ENCODE measurements at places on chromosomes 11 and 22.

DNA sequence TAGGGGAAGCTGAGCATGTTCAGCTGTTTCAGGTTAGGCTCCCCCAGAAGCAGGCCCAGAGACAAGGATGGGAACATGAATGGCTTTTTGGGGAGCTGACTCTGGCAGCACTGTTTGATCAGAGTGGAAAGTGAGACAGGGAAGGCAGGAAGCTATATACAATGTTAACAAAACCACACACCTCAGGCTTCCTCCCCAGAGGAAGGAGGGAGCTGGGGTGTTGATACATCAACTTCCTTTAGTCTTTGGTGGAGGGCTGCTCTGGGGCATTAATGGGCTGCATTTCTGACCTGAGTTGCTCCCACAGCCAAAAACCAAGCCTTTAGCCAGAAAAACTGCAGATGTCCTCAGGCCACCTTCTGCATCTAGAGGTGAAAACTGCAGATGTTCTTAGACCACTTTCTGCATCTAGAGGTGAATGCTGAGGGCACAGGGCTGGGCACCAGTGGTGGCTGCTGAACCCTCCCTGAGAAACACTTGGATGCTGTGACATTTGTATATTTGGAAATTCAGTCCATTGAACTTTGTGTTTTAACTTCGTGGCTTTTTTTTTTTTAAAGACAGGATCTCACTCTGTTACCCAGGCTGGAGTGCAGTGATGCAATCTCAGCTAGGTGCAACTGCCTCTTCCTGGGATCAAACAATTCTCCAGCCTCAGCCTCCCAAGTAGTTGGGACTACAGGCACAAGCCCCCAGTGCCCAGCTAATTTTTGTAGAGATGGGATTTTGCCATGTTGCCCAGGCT lies 49.9 kb downstream of the KIAA1671 start:
- no peak for DNase-seq

DNA sequence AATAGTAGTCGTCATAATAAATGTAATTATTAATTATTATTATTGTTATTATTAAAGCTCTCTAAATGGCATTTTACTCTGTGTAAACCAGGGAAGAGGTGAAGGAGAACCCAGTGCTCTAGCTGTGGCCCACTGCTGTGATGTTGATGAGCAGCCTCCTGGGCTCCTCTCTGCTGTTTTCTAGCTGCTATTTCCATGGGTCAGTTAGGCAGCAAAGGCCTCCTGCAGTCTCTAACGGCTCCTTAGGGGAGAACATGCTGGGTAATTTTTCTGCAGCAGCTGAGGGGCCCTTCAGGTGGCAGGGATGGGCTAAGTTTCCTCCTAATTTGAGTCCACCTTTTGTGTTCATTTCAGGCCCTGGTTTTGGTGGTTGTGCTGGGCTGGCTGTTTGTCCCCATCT lies 24.6 kb downstream of the SLC5A1 start:
- no peak for DNase-seq

DNA sequence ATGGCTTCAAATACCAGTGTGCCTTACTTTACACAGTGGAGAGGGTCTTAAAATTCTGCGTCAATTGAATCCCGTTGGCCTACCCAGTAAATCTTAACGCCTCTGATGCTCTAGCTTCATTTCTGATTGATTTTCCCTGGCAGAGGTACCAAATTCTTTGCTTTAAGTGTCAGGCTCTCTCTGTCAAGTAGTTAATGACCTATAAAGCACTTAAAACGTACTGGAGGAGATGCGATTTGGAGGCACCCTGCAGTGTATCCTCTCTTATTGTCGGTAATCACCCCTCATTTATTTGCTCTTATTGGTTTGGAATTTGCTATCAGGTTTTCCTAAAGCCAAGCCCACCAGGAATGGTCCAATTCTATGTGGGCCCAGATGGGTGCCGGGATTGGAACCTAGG lies 59.2 kb downstream of the NFAM1 start:
- peak; percentile 56 for DNase-seq

GRCh38 chr22:50447576-50448551 lies 27.0 kb downstream of the SBF1 start:
- DNase-seq, result no peak

DNA sequence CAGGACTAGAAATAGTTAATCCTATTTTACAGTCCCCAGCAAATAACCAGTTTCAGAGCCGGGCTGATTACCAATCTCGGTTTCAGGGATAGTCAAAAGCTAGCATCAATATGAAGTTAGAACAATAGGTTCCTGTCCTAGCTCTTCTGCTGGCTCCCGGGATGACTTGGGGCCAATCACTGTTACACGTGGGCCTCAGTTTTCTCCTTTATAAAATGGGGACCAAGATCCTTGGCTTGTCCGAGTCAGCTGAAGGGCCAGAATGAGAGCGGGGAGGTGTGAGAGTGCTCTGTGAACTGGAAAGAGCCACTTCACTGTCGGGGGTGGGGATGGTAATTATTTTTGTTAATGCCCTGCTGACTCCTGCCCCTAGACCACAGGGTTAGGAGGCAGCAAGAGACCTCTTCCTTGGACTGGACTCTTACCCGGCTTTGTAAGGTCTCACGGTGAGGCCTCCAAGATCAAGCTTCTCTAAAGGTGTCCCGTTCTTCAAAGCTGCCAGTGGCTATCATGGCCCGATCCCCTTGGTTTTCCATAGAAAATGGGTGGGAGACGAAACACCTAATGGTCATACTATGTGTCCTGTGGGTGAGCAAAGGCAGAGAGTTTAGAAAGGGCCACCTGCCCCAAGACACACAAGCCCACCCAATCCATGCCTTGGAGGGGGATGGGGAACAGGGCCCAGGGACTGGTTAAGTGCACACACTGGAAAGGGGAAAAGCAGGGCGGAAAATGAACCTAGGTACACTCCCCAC lies 1.4 kb downstream of the UCP2 start:
- DNase-seq, result no peak

DNA sequence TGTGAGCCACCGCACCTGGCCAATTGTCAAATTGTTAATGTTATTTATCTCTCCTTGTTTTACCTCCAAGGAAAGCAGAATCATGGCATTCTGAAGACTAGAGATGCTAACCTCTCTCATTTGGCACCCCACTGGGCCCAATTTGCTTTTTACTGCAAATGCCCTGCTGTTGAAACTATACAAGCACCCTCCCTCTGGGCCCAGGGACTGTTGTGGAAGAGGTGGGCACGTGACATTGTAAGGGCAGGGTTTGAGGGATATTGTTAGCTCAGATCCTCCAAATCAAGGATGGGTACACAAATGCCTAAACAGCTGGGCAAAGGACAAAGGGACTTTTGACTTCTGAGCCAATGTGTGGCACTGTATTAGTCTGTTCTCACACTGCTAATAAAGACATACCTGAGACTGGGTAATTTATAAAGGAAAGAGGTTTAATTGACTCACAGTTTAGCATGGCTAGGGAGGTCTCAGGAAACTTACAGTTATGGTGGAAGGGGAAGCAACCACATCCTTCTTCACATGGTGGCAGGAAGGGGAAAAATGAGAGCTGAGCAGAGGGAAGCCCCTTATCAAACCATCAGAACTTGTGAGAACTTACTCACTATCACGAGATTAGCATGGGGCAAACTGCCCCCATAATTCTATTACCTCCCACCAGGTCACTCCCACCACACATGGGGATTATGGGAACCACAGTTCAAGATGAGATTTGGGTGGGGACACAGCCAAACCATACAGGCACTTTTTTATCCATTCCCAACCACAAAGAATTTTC lies 6.5 kb upstream of the ALDH3B2 start:
- no peak for DNase-seq

DNA sequence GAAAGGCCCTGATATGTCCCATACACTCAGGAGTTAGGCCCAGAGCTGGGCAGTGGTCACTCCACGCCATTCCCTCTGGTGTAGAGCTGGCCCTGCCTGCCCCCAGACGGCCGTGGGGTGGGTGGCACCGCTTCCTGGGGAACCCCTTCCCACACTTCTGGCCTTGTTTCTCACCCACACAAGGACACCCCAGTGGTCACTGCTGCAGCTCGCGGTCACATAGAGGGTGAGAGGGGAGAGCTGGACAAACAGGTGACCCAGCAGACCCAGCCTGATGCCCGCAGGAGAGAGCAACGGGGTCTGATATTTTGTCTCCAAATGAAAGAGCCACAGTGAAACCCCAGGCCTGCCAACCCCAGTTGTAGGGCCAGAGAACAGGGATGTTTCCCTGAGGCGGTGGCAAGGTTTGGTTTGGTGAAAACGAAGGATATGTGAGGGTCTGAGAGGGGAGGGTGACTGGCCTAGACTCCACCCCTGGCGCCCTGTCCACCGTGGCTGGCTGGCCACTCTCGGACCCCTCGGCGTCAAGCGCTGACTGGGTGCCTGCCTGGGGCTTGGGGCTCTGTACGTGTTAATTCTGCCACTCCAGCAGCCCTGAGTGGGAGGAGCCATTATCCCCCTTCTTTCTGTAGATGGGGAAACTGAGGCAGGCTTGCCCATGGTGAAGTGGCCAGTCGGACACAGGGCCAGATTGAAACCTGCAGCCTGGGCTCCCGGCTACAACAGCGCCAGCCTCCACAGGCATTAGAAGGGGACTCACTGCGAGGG lies 71.0 kb upstream of the PPARA start:
- DNase-seq, result no peak

GRCh38 chr11:35045236-35045820 lies 93.6 kb upstream of the CD44 start:
- no peak for DNase-seq
